Cardiac muscle cell (in vitro differentiated cells and primary cell): ENCODE measurements at places on chromosomes 11 and 22.

DNA sequence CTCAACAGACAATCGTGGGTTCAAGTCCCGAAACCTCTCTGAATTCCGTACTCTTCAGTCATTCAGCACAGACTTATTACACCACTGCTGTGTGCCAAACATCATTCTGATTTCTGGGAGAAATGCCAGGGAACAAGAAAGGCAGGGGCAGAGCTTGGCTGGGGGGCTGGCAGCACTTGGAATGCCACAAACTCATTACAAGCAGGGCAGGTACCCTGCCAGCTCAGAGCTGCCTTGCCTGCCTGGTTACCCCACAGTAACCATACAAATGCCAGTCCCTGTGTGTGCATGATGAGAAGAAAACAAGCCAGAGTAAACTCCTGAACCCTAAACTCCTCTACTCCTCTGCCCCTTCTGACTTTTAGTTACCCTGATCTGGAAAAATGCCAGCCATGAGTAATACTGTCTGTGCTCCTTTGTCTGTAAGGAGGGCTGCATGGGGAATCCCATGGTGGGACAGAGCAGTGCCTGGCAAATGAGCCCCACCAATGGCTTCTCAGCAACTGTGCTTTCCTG lies 6.9 kb upstream of the RAD9A start:
- no peak for DNase-seq

DNA sequence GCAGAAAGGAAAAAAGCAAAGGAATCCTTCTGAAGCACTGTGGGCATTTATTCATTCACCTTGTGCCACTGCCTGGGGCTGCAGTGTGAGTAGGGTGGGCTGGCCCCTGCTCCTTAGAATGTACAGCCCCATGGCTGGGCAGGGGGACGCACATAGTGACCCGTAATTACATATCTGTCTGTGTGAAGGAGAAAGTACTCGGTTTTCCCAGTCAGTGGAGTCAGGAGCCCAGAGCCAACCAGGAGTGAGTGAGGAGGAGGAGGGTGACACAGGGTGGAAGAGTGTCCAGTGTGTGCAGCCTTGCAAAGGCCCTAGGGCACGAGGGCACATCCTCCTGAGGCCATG lies 91.9 kb downstream of the CDKN1C start:
- DNase-seq = no peak

GRCh38 chr11:131447277-131447815 lies 76.9 kb downstream of the NTM start:
- no peak for DNase-seq

DNA sequence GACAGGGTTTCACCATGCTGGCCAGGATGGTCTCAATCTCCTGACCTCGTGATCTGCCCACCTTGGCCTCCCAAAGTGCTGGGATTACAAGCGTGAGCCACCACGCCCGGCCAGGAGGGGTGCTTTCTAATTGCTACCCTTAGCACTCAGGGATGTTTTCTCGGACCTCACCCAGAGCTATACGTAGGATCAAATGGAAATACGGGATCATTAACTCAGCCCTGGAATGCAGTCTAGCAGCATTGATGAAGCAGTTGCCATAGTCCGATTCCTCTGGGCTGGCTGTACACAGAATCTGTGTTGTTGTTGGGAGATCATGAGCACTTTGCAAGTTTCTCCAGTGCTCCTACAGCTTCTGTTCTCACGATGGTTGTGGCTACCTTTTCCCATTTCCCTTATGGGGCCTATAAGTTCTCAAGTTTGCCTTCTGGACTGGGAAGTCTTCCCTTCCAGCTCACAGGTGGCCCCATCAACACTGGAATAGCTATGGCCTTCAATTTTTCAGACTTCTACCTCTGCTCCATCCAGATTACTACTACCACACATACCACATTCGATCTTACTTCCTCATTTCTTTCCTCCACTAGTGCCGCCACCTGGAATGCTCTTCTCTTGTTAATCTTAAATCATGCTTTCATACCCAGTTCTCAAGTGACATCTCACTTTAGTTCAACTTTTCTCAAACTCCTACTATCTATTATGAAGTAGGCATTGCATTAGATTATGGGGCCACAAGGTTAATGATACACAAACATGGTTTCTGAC lies 16.1 kb upstream of the PCF11 start:
- DNase-seq = no peak

- no peak for DNase-seq
Observed at GRCh38 chr22:48228468-48228867, 1466.0 kb downstream of the TBC1D22A start.
